Activated naive CD8-positive, alpha-beta T cell treated with anti-CD3 and anti-CD28 coated beads, Interleukin-2, amount 50 U/mL, for 24 hours (primary cell): ENCODE measurements at places on chromosomes 12 and 14.

DNA sequence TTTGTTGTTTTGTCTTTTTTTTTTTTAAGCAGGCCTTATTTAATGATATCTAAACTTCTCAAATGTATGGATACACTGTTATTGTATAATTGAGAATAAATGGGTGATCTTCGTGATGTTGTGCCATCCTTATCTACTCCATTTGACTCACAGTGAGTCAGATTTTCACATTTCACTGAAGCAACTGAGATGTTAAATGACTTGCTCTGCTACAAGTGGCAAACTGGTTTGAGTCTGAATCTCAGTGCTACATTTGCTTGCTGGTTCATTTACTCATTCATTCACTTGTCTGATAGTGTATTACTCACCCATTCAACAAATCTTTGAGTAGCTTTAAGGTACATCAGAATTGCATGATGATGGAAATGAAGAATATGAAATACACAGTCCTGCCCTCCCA is 2.6 kb downstream of the KIAA0586 start:
- DNase-seq = no peak

GRCh38 chr12:6326316-6327228 is 15.3 kb downstream of the TNFRSF1A start:
- DNase-seq = no peak

DNA sequence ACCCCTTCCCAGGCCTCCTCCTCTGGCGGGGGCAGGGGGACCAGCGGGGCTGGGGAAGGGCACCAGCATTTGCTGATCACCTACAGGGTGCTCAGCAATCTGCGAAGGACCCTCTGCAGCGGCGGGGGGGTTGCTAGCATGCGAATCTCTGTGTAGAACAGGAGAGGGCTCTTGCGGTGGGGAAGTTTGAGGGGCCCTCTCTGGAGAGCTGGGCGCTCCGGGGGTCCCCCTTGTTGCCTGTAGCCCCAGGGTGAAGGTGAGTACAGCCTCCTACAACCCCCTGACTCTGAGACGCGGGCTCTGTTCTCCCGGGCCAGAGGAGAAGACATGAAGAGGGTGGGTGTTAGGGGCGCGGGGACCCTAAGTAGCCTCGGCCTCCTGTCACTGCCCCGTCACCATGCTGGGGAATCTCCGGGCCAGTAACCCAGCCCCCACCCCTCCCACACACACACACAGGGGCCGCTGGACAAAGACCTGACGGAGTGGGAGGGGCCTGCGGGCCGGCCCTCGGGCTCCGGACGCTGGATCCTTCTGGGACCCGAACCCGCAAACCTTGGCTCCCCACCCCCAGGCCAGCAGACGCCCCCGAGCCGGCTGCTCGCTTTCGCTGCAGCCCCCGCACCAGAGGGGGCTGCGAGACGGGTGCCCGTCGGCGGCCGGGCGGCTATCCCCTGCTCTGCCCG is 734 bp downstream of the FIGNL2 start:
- DNase-seq = peak; percentile 18

DNA sequence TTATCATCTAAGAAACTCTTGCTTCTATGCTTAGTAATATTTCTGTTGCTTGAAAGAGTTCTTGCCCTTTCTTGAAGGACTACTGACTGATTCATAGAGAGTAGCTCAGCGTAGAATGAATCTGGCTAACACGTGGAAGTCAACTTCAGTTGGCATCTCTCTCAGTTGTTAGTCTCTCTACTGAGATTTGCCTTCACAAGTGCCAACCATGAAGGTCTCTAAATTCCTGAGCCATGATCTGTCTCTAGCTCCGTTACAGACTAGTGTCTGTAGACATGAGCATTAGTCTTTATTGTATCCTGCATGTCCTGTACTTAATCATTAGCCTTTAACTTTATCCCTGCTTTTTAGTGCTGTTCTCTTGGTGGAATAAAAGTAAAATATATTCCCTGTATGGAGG is 19.1 kb upstream of the ALX1 start:
- no peak for DNase-seq

GRCh38 chr14:73924337-73924736 is 25.6 kb downstream of the FAM161B start:
- DNase-seq = no peak

DNA sequence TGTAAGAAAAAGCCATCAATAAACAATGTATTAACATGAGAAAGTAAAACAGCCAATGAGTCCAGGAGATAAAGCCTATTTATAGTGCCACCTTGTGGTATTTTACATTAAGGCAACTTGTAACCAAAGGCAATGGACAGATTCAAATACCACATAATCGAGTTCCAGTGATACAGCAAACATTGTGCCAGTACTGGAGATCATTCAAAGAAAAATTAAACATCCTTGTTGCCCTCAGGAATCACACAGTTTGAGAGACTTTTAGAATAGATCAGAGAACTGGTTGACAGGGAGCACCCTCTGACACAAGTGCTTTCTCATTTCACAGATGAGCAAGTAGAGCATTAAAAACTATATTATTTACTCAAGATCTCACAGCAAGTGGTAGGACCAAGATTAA is 98.1 kb downstream of the DDHD1 start:
- no peak for DNase-seq

- no peak for DNase-seq
These were observed 894.0 kb downstream of the NRXN3 start for GRCh38 chr14:79064214-79064613.

- DNase-seq = no peak
These were observed 27.4 kb downstream of the PTPN11 start for GRCh38 chr12:112446008-112446725.

- no peak for DNase-seq
These were observed 76.4 kb upstream of the FOXN3 start for GRCh38 chr14:89493406-89493805.

- no peak for DNase-seq
These were observed 102.0 kb downstream of the PRIMA1 start for GRCh38 chr14:93686268-93686667.

DNA sequence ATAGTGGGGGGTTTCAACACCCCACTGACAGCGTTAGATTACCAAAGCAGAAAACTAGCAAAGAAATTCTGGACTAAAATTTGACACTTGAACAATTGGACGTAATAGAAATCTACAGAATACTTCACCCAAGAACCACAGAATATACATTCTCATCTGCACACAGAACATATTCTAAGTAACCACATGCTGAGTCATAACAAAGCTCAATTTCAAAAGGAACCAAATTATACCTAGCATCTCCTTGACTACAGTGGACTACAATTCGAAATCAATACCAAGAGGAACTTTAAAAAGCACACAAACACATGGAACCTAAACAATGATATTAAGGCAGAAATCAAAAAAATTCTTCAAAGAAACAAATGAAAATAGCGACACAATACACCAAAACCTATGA is 871.6 kb upstream of the MDGA2 start:
- no peak for DNase-seq

DNA sequence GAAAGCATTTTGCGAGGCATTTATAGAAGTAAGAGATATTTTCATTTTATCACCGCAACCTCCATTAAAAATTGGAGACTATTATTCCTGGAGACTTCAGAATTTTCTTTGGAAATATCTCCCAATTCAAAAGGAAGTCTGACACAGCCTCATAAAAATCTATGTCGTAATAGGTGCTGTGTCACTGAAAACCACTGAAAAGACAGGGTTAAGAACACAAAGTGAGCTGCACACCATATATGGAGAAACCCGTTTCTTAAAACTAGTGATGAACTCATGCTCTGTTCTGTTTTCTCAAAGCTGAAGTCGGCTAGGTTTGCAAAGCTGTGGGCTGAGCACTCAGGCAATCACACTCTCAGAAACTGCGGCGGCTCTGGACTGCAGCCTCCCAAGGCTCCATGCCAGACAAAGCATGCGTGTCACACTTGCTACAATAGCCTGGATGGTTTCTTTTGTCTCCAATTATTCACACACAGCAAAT is at the start of gene GLIPR1:
Gene GLIPR1, plus strand, starts transcription at position 287 of the 481 bp plus-strand sequence. Its CDS starts 126 bp downstream, at position 413.
- peak; percentile 73 for DNase-seq

DNA sequence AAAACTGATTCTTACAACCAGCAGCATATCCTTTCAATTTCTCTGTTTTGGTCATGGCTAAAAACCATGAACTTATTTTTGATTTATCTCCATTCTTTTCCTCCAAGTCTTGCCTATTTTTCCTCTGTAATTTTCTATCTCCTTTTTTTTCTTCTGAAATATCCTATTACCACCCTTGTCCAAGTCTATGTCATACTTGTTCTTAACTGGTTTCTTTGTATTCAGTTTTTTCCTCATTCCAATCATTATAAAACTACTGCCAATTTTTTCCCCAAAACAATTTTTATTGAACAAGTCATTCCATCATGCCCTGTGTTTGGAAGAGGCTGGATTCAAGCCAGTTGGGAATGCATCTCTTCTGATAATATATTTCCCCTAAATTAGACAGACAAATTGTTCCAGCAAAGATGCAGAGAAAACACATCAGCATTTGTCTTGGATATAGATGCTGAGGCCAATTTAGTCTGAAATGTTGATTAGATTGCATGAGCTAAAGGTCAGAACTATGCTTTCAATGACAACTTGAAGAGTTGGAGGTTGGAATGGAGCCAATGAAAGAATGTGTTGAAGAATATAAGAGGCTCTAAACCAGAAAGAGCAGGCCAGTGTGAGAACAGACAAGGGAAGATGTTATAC is 30.7 kb downstream of the OTOGL start:
- DNase-seq = no peak

GRCh38 chr12:78209846-78210505 is 379.3 kb downstream of the NAV3 start:
- DNase-seq = no peak

DNA sequence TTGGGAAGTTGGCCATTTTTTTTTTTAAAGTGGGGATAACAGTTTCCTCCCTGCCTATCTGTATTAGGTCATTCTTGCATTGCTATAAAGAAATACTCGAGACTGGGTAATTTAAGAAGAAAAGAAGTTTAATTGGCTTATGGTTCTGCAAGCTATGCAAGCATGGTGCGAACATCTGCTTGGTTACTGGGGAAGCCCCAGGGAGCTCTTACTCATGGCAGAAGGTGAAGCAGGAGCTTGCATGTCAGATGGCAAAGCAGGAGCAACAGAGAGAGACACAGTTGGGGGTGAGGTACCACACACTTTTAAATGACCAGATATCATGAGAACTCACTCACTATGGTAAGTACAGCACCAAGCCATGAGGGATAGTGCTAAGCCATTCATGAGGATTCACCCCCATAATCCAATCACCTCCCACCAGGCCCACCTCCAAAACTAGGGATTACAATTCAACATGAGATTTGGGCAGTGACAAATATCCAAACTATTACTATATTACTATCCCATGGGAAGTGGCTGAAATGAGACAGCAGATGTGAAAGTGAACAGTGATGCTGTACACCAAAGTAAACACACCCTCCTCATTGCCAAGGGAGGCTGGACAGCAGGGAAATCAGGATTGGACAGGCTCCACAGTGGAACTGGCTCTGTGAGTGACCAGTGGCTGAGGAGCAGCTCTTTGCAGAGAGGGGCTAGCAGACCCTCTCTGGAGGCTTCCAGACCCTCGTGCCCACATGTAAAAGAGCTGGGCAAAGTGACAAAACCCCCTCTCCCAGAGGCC is 40.5 kb downstream of the CRACR2A start:
- no peak for DNase-seq

DNA sequence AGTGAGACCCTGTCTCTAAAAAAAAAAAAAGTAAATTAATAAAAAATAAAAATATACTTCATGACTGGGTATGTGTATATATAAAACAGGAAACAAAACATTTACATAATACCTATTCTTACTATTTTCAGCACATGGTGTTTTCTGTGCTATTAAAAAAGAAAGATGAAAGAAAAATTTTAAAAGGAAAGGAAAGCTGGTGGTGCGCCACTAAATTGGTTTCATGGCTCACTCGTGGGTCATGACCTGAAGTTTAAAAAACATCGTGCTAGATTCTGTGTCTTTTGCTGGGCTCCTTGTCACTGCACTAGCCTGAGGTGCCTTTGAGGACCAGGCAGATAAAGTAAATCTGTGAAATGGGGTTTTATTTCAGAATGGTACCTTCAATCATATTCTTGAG is 69.8 kb downstream of the IFT43 start:
- no peak for DNase-seq

DNA sequence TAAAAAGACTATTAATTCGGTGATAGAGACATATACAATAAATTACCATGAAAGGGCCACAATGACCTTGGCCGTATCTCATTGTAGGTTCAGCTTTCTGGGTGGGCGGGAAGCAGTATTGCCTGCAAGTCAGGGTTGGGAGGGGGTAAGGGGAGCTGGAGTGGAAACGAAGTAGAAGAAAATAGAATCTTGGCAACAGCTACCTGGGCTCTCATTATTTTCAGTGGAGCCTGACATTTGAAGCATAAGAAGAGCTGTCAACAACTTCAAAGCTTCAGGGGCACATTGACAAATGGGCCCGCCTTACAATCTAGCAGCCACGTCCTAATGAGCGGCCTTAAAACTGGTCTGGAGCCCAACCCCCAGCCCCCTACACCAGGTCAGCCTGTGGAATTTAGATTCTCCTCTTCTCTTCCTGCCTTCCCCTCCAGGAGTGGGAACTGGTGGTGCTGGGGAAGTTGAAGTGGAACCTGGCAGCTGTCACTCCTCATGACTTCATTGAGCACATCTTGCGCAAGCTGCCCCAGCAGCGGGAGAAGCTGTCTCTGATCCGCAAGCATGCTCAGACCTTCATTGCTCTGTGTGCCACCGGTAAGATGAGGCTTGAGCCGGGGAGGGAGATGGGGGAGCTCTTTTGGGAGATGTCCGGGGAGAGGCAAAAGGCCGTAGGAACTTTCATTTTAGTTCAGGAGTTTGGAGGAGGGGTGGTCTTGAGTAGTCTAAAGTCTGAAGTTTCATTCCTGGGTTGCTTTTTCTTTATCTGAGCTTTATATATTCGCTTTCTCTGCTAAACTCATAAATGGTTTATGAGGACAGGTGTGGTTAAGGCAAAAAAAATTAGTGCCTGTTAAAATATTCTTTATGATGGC is 5.0 kb downstream of the CCND2 start:
- DNase-seq = no peak

GRCh38 chr12:62703011-62703380 is 232.0 kb downstream of the PPM1H start:
- DNase-seq = no peak

DNA sequence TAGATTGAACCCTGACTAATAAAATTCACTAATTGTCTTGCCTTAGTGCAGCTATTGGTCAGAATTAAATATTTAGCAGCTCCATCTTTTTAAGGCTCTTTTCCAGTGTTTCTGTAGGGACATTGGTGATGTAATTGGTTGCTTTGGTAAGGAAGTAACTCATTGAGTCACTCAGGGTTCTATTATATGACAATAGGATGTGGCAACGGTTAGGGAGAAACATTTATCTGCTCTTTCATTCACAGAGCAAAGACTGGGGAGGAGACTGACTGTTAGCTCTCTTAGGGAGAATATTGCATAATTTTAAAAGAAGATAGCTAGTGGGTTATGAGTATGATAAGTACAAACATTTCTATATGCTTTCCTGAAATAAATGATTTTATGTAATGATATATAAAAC is 616.5 kb downstream of the TRHDE start:
- DNase-seq = no peak
